H9 (cell line): ENCODE measurements at places on chromosomes 5 and 9.
A peak's percentile ranks its signal among the peaks of the same experiment; 100 is the strongest.

DNA sequence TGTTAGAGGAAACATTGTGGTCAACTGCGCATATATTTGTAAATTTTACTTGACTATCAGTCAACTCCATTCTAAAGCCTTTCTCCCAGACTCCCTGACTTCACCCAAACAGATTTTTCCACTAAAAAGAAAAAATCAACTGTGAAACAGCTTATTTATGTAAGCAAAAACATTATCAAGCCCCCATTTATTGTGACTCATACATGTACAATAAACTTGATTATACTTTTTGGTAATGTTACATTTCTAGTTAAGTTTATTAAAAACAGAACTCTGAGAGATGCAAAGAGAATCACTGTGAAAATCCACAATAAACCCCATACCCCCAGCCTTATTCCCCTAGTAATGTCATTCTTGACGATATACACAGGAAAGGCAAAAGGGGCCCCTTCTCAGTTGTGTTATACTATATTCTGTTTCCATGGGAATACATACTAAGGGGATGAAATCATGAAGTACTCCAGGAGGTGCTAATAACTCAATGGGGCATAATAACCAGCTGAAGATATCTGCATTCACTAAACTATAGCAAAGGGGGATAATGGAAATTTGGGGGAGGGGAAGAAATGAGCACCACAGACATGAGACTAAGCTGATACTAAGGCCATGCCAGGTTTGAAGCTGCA lies 616.0 kb downstream of the ACTL7B start:
- no peak overlapping the region for H3K27ac ChIP-seq
- H3K27me3 ChIP-seq = no peaks in the 10 kb centered on the region

- no peak overlapping the region for H3K4me3 ChIP-seq
- no peaks in the 10 kb centered on the region for H3K4me1 ChIP-seq
Measured at GRCh38 chr5:56706504-56706903, 108.8 kb upstream of the MAP3K1 start.

GRCh38 chr5:125485771-125486170 lies 739.3 kb upstream of the ZNF608 start:
- DNase-seq = no peak
- no peaks in the 10 kb centered on the region for H3K36me3 ChIP-seq
- peaks cover 3% of the 10 kb centered on the region for H3K4me1 ChIP-seq
- H3K27ac ChIP-seq = no peak overlapping the region

DNA sequence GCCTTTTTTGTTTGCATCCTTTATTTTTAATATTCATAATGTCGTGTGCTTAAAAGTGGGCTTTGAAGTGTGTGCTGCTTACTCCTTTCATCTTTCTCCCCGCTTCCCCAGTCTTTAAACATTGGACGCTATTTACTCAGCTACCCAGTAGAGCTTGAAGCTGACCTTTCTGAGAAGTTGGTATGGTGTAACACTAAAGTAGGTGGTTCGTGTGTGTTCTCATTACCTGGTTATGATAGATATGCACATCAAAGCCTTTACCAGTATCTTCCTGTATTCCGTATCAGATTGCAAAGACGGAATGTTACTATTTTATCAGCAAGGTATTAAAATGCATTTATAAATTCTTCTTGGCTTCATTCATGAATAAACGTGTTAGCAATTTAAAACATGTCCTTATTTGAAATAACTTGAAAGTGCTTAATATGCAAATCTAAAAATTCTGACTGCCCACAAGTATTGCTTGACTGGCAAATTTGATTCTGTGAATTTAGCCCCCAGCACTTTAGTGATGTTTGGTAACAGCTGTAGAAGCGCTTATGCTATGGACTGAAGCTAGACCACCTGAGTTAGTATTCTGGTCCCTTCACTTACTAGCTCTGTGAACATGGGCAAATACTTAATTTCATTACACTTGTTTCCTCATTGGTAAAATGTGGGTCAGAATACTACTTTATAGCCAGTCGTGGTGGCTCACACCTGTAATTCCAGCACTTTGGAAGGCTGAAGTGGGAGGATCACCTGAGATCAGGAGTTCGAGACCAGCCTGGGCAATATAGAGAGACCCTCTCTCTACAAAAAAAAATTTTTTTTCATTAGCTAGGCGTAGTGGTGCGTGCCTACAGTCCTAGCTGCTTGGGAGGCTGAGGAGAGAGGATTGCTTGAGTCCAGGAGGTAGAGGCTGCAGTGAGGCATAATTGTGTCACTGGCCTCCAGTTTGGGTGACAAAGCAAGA lies 1.7 kb downstream of the RRAGA start:
- peaks cover 5% of the 10 kb centered on the region; the same call in 1 of the 2 replicates for H3K4me1 ChIP-seq
- H3K4me3 ChIP-seq = peak overlapping the region; percentile 81

GRCh38 chr5:138641547-138642298 lies 66.5 kb upstream of the HSPA9 start:
- no peaks in the 10 kb centered on the region for H3K27me3 ChIP-seq
- no peak overlapping the region for H3K4me3 ChIP-seq
- no peaks in the 10 kb centered on the region for H3K36me3 ChIP-seq
